Activated naive CD8-positive, alpha-beta T cell treated with anti-CD3 and anti-CD28 coated beads, Interleukin-2, amount 50 U/mL, for 24 hours (primary cell): ENCODE measurements at places on chromosomes 1 and 21.

DNA sequence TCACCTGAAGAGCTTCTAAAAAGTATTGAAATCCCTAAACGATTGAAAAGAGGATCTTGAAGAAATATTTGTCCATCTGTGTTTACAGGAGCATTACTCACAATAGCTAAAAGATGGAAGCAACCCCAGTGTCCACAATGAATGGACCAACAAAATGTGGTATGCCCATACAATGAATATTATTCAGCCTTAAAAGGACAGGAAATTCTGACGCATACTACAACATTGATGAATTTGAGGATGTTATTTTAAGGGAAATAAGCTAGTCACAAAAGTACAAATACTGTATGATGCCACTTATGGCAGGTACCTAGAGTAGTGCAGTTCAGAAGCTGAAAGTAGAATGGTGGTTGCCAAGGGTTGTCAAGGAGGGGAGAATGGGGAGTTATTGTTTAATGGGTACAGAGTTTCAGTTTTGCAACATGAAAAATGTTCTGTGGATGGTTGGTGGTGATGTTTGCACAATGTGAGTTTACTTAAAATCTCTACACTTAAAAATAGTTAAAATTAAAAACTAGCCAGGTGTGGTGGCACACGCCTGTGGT, 37.1 kb upstream of the GADD45A start:
- no peaks in the 10 kb centered on the region for H3K27me3 ChIP-seq
- no peak for DNase-seq

DNA sequence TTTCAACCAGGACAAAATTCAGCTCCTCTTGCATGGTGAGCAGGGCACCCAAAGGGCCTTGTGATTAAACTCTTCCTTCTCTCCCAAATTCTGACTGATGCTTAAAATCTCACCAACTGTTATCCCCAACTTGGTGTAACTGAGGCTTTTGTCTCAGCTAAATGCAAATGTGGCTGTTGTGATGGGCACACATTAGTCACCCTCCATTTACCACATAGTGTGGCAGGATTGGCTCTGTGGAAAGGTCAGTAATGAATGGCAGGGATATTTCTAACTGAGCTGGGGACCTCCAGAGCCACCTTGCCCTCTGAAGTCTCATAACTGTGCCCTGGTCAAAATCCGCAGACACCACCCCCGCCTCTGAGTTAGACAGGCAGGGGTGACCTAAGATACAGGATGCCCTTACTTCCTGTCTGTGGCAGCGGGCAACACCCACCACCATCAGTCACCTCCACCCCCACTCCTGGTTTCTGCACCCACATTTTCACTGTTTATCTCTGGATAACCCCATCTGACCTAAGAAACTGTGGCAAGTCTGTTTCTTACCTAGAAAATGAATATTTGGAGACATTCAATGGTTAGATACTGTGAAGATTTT, 25.4 kb upstream of the RGS16 start:
- DNase-seq: peak; percentile 82
- H3K36me3 ChIP-seq: no peaks in the 10 kb centered on the region
- H3K27ac ChIP-seq: peak overlapping the region; percentile 89

DNA sequence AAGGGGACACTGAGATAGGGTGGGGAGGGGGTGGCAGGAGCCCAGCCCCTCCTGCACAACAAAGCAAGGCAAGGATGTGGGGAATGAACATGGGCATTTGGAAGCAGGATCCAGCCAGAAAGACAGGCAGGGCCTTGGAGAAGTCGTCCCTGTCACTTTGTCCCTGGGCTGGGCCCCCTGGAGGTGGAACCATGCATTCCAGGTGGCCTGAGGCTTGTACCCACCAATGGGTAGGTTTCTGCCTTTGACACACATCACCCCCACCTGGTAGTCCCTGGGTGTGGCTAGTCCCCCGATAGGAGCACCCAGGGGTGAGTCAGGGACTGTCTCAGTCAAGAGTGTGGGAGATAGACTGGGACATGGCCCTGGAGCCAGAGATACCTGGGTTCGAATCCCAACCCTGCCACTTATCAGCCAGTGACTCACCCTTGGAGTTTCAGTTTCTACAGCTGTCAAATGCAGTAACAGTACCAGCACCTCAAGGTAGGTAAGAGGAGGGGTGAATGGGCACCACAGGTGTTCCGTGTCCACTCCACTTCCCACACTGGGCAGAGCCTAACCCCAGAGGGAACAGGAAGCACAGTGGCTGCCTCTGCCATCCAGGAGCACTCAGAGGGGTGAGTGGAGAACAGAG, 10.0 kb downstream of the PLA2G2D start:
- H3K36me3 ChIP-seq: no peaks in the 10 kb centered on the region
- DNase-seq: no peak
- H3K4me3 ChIP-seq: no peak overlapping the region
- no peak overlapping the region for H3K27ac ChIP-seq
- H3K4me1 ChIP-seq: no peaks in the 10 kb centered on the region
- H3K27me3 ChIP-seq: peaks cover 13% of the 10 kb centered on the region

GRCh38 chr1:157878059-157878458, 36.5 kb upstream of the CD5L start:
- peaks cover 17% of the 10 kb centered on the region for H3K27me3 ChIP-seq
- H3K27ac ChIP-seq: no peak overlapping the region
- no peak overlapping the region for H3K4me3 ChIP-seq
- DNase-seq: no peak

DNA sequence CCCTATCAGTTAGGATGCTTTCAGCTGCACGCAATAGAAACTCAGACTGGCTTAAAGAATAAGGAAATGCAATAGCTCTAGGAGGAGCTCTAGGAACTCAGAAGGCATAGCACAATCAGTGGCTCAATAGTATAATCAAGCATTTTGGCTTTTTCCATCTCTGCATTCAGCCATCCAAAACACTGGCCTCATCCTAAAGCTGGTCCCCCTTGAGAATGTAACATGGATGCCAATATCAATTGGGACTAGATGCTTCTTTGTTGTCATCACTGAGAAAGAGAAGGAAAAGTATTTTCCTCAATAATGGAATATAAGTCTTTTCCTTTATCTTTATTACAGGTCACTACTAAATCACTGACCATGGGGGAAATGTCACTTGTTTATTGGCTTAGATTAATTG, 509.5 kb downstream of the PLPP3 start:
- H3K36me3 ChIP-seq: no peaks in the 10 kb centered on the region
- no peak overlapping the region for H3K27ac ChIP-seq
- no peaks in the 10 kb centered on the region for H3K4me1 ChIP-seq

DNA sequence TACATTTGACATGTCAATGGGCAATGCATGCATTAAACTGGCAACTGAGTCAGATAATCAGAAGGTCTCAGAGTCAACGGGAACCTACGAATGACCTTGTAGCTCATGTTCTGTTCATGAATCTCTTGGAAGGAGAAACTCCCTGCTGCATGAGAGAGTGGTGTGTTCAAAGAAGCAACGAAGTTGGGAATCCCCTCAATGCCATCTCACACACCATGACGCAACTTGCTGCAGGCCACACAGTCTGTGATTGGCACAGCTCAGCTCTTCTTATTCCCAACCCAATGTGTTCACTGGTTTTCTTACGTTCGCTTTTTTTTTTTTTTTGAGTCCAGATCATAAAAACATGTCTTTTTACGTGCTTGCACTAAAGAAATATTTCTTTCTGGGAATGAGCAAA, 53.5 kb upstream of the PRDM2 start:
- peaks cover 3% of the 10 kb centered on the region for H3K27me3 ChIP-seq
- peaks cover 1% of the 10 kb centered on the region for H3K36me3 ChIP-seq
- no peak overlapping the region for H3K4me3 ChIP-seq
- H3K4me1 ChIP-seq: peaks cover 2% of the 10 kb centered on the region
